ENCODE measurements at places on chromosomes 7 and 10.

DNA sequence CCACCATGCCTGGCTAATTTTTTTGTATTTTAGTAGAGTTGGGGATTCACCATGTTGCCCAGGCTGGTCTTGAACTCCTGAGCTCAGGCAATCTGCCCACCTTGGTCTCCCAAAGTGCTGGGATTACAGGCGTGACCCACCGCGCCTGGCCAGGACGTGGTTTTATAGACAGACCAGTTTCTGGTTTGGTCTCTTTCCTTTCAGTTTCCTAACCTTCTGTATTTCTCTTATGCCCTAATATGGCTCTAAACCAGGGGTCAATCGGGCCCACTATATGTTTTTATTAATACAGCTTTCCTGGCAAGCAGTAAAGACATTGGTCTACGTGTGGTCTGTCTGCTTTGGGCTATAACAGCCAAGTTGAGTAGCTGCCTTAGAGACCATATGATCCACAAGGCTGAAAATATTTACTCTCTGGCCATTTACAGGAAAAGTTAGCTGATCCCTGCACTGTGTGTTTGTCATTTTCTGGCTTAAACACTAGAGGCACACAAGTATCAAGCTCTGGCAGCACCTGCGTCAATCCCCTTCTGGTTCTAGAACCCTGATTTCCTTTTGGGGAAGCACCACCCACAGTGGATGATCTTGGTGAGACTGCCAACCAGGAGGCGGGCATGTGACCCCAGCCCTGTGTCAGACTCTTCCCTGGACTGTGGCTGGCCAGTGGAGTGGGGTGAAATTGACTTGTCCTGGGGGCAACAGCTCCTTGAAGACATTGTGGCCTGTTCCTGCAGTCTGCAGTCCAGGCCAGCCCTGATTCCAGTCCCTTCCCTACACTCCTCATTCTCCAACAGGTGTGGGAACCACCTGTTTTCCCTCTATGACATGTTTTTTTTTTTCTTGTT lies 497.2 kb downstream of the PLXNA4 start:
- no peak for DNase-seq

DNA sequence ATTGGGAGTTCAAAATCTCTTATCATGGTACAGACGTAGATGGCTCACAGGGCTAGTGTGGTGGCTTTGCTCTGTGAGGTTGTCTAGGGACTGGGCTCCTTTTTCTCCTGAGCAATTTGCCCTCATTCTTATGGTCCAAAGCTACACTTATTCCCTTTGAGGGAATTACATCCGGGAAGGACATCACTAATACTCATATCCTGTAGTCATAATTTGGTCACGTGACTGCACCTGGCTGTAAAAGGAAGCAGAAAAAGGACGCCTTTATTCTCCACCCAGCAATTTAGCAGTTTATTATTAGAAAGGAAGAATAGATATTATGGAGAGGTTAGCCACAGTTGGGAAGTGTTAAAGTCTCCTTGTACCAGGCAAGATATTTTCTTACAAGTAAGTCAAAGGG lies 28.1 kb downstream of the ARID5B start:
- no peak for DNase-seq

DNA sequence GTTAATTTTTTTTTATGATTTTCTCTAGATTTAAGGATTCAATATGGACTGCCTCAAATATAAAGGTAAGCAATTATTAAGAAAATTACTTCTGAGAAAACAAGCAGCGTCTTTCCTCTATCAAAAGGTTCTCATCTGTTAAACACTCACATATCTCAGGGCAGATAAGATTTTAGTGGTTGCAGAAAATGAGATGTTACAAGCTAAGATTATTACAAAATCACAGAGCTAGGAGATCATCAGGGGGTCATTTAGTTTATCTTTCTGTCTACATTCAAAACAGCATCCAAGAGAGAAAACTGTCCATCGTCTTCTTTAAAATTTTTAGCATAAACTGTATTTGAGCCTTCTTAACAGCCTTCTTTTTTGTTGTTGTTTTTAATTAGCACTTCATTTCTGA lies 29.1 kb upstream of the RHOBTB1 start:
- no peak for DNase-seq

- DNase-seq, result no peak
Observed at GRCh38 chr10:122515022-122515424, 45.5 kb upstream of the DMBT1 start.

GRCh38 chr7:120160166-120160565 lies 112.8 kb upstream of the KCND2 start:
- no peak for DNase-seq

GRCh38 chr10:82358486-82359099 lies 483.6 kb downstream of the NRG3 start:
- no peak for DNase-seq

GRCh38 chr7:119895320-119895719 lies 377.7 kb upstream of the KCND2 start:
- no peak for DNase-seq

DNA sequence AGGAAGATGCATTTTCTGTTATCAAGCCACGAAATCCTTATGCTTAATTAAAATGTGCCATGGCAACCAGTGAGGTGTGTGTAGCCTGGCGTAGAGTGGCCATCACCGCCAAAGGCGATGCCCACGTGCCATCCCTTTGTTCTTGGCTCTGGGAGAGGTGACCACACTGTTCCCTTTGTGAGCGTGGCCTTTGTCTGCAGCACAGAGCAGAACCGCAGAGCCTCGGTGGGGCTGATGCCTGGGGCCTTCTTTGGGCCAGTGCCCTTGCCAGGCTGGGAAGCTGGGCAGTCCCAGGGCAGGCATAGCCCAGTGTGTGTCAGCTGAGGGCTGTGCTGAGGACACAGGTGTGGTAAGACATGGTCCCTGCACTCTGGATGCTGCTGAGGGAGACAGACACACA lies 48.3 kb downstream of the BUB3 start:
- no peak for DNase-seq

DNA sequence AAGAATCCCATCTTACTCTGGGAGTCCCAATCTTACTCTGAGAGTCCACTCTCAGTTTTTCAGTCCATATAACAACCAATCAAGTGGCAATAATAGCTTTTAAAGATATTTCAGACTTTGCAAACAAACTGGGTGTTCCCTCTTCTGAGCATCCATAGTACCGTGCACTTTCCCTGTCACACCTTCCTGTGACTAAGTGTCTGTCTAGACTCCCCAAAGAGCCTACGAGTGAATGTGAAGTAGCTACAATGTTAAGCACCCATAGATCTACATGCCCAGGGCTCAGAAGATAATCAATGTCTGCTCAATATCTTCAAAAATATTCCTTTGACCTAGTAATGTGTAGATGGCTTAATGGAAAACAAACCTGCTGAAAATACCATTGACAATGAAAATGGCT lies 95.6 kb upstream of the ASAH2 start:
- no peak for DNase-seq

GRCh38 chr10:92239151-92239599 lies 51.7 kb downstream of the CPEB3 start:
- no peak for DNase-seq

DNA sequence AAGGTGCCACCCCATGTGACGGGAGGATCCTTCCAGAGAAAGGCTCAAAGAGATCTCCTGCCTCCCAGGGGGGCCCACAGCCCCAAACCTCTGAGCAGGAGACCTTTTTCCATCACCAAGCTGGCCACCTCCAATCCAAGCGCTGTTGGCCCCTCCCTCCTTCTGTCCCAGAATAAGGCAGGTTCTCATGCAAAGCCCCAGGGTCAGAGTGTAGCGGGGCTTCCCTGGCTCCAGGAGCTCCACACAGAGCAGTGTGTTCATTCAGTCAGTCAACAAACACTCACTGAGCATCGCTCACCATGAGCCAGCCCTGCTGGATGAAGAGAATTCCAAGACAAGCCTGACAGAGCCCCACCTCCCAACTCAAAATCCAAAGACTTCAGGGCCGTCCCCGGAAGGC lies 39.0 kb downstream of the TNRC18 start:
- DNase-seq, result no peak

- no peak for DNase-seq
Observed at GRCh38 chr7:127208351-127208750, 44.4 kb downstream of the GRM8 start.

DNA sequence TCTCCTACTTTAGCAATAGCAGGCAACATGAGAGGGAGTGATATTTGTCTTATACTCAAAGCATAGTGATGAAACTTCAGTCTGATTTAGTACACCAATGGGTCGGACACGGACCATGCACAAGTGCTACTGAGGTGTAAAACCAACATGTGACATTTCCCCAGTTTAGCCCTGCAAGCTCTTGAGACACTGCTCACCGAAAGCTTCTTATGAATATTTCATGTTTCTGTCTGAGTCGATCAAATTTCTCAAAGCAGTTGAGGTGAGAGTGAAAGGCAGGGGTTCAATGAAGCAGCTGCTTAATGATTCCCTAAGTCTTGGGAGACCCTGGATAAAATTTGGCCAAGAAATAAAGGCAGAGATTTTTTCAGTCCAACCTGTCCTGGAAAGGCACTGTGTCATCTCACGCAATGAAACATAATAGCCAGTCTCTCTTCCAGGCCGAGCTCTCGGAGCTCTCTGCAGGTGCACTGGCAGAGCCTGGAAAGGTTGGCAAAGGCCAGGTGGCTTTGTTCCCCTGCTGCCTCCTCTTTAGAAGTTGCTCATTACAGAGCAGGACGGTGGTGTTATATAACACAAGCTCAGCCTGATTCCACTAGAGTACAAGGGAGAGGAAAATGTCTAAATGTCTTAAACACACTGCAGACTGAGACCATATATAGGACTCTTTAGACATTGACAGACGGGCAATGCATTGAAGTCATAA lies 33.9 kb upstream of the XPNPEP1 start:
- DNase-seq, result peak; percentile 90

- DNase-seq, result peak; percentile 25
Observed at GRCh38 chr10:76547352-76547972, 1090.1 kb downstream of the KCNMA1 start.

DNA sequence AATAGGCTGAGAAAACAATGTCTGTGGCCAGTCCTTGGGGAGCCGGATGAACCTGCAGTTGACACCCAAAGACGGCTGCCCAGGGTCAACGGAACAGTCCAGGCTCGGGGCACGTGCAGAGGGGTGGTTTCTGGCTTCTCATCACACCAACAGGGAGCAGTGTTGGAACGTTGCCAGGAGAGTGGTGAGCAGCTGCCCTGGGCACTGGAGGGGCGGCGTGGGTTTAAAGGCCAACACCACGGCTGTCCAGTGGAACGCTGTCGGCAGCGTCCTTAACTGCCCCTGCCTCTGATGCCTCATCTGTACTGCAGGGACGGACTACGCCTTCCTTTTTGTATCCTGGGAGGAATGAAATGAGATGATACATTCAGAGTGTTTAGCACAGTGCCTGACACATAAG lies 19.8 kb downstream of the JCAD start:
- DNase-seq, result no peak

- DNase-seq, result no peak
Observed at GRCh38 chr7:112076324-112076723, 129.9 kb downstream of the DOCK4 start.

DNA sequence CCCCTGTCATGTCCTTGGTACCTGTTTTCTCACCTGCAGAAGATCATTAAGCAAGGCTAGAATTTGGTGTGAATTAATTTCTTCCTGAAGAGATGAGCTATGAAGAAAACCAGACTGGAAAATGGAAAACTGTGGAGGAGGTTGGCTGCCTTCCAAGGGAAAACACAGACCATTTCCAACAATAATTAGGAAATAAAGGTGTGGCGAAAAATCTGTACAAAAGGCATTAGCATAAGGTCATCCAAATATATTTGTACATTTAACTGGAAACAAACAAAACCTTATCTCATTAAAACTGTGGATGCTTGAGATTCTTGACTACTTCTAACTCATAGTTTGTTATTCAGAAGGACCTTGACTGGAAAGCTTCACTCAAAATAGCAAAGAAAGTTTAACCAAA lies 1.7 kb downstream of the STN1 start:
- DNase-seq, result no peak

- DNase-seq, result no peak
Observed at GRCh38 chr7:139675127-139676125, 102.4 kb downstream of the HIPK2 start.

Measured in GM12864 (cell line).